ENCODE measurements at places on chromosomes 16 and 17.

DNA sequence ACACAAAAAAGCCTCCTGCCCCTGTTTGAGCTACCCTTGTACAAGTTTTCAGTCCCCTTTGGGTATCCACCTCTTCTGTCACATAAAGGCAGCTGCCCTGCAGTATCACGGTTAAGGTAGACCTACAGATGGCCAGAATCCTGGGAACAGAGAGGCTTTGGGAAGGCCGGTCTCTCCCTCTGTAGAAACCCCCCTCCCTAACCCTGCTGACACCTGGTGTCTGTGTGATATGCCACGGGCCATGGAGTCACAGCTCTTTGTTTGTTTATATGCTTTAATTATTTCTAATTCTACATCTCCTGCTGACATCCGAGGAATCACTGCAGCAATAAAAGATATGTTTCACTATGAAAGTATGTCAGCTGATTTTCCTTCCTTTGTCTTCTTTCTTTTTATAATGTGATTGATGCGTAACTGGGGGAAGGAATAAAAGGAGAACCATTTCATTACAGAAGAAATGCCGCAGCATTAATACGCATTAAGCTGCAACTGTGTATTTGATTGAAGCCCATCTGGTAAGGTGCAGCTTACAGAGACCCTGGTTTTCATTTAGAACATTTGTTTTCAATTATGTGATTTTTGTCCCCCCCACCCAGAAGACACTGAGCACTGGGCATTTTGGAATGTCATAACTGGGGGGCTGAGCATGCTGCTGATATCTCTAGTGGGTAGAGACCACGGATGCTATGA lies 142.1 kb downstream of the SLC39A11 start:
- no peak for DNase-seq

- no peak for DNase-seq
These were observed 933 bp upstream of the SNN start for GRCh38 chr16:11667221-11667823.

GRCh38 chr17:82830249-82830661 lies 9.6 kb downstream of the ZNF750 start:
- no peak for DNase-seq

DNA sequence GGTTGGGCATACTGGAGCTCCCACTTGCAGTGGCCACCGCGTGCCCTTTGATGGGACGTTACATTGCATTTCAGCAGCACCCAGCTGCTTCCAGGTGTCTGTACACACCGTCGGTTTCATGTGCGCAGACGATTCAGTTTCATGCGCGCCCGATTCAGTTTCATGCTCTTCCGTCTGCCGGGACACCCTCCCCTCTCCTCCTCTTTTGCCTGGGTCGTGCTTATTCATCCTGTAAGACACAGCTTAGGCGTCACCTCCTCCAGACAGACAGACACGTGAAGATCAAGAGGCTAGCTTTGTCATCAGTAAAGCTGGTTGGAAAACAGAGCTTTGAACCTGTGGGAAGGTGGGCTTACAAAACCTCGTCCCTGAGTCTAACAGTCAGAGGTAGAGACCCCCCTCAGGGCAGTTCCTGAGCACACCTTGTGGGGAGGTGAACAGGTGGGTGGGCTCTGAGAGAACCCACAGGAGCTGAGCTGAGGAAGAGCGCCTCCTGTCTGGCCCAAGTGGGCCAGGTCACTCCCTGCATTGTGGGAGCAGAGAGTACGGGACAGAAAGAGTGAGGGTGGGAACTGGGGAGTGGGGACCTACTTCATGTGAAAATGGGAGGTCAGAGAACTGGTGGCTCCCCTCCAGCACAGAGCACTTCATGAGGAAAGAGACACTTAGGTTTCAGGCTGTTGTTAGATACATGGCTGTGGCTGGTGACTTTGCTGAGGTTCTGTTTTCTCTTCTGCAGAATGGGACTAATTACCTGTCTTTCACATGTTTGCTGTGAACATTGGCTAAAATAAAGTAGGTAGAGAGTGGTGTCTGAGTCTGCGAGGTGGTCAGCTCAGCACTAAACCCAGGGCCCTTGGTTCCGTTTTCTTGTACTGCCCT lies 122.1 kb downstream of the SNX29 start:
- no peak for DNase-seq

- DNase-seq: no peak
These were observed 15.5 kb upstream of the BRCA1 start for GRCh38 chr17:43140396-43141332.

GRCh38 chr17:39018267-39019134 lies 51.3 kb upstream of the FBXO47 start:
- no peak for DNase-seq

DNA sequence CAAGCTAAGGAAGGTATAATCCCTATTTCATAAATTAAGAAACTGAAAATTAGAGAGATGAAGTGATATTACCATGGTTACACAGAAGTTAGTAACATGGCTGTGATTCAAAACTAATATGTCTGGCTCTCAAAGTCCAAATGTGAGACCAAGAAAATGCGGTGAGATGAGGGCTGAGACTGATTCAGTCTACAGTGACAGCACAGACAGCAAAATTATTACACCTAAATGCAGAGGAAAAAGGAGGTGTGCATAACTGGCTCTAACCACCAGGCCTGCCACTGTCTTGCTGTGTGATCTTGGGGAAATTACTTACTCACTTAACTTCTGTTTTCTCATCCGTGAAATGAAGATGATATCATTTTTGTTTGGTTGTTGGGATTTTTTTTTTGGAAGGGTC lies 270.0 kb upstream of the SOX9 start:
- no peak for DNase-seq

DNA sequence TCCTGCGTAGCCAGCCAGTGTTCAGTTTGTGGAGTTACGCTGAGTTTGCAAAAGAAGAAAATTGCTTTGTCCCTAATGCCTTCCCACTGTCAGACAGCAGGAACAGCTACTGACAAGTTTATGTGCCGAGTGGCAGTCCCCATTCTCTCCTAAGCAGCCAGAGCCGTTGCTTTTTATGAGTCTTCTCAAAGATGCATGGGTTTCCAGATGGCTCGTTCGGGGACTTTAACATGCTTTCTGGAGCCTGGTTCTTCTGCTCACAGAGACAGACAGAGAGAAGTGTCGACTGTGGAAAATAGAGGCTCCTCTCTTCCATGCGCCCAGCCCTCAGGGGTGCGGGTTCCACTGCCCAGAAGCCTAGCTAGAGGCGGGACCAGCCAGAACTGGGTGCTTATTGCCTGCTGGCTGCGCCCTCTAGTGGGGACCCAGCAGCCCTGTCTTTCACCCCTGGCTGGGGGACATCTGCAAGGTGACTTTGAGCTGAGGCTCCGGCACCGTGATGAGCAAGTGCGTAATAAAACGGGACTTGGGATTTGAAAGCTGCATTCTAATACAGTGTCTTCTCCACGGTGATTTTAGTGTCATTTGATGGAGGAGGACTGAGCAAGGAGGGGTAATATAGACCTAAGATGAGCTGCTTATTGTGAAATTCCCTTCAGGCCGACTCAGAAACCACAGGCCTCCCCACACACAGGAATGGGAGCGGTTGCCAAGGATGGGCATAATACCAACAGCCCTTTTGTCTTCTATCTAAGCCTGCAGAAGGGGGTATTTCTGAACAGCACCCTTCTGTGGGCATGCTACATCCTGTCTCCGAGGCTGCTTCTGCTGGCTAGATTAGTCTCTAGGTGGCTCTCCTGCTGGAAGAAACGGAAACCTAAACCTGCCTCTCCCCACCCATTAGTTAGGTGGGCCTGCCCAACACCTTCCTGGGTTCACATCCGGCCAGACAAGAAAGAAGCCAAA lies 73.1 kb downstream of the CCDC182 start:
- peak; percentile 76 for DNase-seq

Measured in CD4-positive, alpha-beta T cell treated with Interleukin-10 for 1 hour (primary cell).